Upper lobe of left lung (tissue), 6 donors: ENCODE measurements at places on chromosomes 1 and 21.

- DNase-seq = no peak
Observed at GRCh38 chr21:17585875-17586450, 26.7 kb downstream of the BTG3 start.

- no peak for DNase-seq
Observed at GRCh38 chr1:166924823-166925541, 48.9 kb upstream of the TADA1 start.

GRCh38 chr1:169347688-169348382 is 19.8 kb downstream of the NME7 start:
- no peak for DNase-seq

- peak; percentile 52 for DNase-seq
Observed at GRCh38 chr1:59150577-59151386, 146.1 kb upstream of the FGGY start.

DNA sequence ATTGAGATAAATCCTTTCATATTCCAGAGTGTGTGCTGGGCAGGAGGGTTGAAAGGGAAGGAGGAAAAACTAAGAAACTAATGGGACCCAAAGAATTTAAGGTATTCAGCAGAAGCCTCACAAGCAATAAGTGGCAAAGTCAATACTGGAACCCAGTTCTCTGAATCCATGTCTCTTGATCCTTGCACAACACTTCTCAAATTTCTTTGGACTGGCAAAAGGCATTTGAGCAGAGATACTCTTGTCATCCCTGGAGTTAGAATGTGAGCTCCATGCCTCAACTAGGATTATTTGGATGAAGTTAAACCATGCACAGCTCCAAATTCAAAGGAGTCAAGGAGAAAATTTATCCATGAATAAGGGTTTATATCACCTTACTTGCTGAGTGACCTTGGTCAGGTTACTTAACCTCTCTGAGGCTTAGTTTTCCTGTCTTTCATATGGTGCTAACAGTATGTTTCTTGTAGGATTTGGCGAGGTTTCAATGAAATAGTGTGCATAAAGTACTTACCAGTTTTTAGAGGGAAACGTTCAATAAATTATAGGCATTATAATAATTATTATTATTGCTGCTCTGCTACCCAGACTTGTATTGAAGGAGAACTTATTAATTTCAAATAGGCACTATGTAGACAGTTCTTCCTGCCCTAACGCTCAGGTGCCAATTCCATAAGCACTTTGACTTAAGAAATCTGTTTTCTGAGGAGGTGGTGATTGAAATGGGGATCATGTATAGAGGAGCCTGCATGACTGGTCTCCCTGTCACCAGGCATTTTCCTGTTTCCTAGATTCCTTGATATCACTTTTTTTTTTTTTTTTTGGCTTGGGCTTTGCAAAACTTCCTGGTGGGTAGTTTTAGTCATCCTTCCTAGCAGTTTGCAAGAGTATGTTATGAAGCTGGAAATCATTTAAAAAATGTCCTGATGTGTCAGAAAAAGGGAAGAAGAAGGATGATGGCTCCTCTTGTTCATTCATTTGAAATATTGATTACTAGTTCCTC is 125.0 kb upstream of the JUN start:
- DNase-seq = no peak

DNA sequence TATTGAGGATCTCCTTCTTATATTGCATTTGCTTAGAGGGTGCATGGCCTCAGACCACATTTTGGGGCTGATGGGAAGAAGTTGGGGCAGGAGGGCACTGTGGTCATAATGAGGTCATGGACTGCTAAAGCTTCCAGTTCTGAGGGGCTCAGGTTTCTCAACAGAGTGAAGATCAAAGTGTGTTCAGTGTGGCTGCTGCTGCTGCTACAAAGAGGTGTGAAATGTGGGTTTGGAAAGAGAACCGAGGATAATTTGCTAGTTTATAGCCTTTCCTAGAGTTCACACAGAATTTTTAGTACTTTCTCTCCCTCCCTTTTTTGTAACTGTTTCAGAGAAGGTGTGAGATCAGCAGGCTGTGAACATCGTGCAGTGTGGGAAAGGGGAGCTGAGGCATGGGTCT is 73.3 kb downstream of the CACNA1E start:
- DNase-seq = no peak

- DNase-seq = no peak
Observed at GRCh38 chr1:26391450-26391849, 18.9 kb upstream of the ZNF683 start.

DNA sequence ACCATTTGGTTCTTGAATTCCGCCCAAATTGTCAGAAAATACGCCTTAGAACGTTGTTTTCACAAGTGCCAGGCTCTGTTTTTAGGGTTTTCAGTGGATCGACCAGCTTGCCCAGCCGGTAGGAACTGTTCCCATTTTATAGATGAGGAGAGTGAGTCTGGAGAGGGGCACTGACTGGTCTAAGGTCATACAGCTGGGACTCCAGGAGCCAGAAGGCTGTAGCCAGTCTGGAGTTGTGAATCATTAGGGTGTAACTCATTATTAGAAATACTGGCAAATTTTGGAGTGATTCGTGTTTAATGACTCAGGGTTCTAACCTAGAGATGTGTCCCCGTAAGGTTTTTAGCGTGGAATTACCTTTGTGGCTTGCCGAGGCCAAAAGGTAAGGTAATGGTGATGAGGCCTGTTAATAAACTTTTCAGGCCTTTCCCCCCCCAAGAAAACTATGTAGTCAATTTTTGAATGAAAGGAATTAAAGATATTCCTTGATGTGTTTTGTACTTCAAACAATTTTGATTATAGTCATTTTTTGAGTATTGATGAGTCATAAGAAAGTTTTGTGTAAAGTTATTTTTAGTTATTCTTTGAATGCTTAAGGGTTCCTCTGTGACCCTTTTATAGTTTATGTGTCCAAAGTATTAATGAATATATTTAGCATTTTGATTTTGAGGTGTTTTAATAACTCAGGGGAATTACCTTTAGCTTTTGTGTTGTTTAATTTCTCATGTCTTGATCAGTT is 2.1 kb downstream of the DYRK1A start:
- no peak for DNase-seq

DNA sequence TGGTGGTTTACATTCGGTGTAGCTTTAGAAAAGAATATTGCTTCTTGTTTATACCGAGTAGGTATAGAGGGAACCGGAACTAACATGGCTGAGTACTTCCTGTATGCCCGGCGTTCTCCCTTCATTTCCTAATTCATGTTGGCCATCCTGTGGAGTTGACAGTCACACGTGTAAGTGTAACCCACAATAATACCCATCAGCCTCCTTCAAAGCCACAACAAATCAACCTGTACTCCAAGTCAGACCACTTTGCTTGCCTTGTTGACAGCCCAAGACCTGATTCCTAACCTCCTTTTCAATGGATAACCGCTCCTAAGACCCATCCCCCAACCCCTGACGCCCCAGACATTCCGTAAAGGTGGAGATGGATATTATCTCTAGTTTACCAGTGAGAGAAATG is 42.1 kb downstream of the UBE2U start:
- DNase-seq = no peak

GRCh38 chr21:14844001-14844400 is 220.8 kb downstream of the NRIP1 start:
- no peak for DNase-seq

DNA sequence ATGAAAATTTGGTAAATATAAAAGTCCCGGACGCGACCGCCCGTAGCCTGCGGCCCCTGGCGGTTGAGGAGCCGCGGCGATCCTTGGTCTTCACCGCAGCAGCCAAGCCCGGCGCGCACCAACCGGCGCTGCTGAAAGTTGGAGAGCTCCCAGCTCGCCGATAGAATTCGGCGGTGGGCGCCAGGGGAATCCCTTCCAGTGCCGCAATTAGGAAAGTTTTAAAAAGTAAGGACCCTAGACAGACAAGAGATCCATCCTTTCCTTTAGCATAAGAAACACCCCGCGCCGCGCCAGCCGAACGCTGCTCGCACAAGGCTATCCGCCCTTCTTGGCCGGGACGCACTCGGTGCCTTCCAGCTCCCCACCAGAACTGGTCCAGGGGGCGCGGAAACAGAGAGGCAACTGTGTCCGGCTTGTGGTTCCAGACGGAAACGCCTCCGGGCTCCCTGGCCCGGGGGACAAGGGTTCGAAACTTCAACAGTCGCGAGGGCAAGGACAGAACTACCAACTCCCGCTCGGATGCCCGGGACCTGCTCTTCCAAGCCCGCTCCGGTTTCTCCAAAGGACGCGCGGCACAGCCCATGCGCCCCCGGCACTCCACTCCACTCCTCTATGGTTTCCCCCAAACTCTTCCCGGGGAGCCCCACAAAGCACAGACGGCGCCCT is 1.7 kb downstream of the FAM78B start:
- DNase-seq = peak; percentile 88

DNA sequence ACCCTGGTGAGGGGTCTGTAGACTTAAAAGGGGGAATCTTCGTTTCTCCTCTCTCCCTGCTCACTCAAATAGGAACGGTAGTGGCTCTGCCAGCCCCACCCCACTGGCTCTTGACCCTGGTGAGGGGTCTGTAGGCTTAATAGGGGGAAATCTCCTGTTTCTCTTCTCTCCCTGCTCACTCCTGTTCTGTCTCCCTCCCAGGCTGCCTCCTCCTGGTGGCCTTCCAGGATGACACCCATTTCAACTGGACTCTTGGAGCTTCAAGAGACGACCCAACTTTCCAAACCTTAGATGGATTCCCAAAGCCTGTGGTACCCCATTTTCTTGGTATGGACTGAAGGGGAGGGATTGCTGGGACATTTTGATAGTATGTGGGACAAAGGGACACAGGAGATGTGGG is 1.4 kb upstream of the EPHB2 start:
- DNase-seq = no peak

DNA sequence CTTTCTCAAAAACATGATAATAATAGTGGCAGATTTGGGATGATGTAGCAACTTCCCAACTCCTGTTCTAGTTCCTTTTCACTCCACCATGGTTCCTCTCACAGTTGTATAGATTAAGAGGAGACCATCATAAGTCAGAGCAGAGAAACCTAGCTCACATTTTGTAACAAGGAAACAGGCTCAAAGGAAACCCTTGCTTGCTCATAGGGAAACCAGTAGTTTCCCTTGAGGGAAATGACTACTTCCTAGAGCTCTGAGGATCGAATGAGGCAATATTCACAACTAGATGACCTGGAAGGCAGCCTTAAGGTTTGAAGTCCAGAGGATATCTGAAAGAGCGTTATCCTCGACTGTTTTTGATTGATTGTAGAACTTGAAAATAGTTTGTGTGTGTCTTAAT is 76.1 kb upstream of the C8B start:
- DNase-seq = no peak
